Stimulated activated CD4-positive, alpha-beta T cell treated with anti-CD3 and anti-CD28 coated beads, Interleukin-2, amount 100 ng/mL, for 48 hours (primary cell): ENCODE measurements at places on chromosomes 2 and 18.
A peak's percentile ranks its signal among the peaks of the same experiment; 100 is the strongest.

DNA sequence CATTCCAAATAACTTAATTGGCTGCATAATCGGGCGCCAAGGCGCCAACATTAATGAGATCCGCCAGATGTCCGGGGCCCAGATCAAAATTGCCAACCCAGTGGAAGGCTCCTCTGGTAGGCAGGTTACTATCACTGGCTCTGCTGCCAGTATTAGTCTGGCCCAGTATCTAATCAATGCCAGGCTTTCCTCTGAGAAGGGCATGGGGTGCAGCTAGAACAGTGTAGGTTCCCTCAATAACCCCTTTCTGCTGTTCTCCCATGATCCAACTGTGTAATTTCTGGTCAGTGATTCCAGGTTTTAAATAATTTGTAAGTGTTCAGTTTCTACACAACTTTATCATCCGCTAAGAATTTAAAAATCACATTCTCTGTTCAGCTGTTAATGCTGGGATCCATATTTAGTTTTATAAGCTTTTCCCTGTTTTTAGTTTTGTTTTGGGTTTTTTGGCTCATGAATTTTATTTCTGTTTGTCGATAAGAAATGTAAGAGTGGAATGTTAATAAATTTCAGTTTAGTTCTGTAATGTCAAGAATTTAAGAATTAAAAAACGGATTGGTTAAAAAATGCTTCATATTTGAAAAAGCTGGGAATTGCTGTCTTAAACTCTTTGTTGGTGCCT lies 1.4 kb downstream of the PCBP1 start:
- no peak for DNase-seq

DNA sequence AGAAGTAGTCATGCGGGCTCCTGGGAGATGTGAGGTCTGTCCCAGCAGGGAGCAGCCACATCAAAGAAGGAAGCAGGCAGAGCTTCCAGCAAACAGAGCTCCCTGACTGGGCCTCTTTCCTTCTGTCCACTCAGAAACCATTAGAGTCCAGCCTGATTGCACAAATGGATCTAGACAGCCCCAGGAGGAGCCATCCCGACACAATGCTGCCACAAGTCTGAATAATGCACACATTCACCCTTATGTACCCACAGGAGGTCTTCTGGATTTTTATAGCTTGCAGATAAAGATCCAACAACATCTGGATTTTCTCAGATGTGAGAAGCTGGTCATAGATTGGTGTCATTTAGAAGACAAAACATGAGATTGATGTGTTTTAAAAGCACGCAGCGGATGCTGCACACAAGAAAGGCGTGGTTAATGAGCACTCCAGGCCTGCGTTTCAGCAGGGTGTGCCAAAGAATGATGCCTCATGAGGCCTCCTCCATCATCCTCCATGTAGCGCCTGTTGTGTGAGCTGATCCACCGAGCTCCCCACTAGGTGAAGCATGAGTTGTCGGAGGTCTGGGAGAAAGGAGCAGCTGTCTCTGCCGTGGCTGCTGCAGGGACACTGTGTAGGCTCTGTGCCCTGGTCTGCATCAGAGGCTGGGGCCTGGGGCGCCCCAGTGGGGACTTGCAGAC lies 60.6 kb downstream of the MTCL1 start:
- DNase-seq: no peak

GRCh38 chr18:50853863-50854271 lies 25.1 kb upstream of the ME2 start:
- no peak for DNase-seq

DNA sequence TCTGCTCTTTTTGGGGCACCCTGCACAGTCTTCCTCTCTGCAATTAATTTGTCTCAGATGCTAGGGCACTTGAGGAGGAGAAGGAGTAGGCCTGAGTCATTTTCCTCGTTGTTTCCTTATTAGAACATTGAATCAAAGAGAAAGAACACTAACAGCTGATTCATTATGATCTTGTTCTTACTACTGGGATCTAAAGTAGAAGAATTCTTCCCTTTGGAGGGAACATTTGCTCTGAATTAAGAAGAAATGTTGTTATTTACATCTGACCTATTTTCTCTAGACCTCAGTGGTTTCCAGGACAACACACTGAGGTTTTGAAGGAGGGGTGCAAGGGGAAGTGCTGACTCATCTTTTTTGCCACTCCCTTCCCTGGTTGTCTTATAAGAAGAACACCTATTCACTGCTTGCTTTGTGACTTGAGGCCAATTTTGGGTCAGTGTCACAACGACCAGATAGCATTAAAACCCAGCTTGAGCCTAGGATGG lies 24.3 kb upstream of the STAT1 start:
- DNase-seq: no peak

GRCh38 chr2:197498937-197499593 lies 575 bp downstream of the HSPD1 start:
- DNase-seq: peak; percentile 38

- no peak for DNase-seq
Observed at GRCh38 chr2:185130685-185131084, 532.4 kb downstream of the ZNF804A start.

GRCh38 chr2:24919506-24920097 lies 435 bp downstream of the ADCY3 start:
- DNase-seq: peak; percentile 23

DNA sequence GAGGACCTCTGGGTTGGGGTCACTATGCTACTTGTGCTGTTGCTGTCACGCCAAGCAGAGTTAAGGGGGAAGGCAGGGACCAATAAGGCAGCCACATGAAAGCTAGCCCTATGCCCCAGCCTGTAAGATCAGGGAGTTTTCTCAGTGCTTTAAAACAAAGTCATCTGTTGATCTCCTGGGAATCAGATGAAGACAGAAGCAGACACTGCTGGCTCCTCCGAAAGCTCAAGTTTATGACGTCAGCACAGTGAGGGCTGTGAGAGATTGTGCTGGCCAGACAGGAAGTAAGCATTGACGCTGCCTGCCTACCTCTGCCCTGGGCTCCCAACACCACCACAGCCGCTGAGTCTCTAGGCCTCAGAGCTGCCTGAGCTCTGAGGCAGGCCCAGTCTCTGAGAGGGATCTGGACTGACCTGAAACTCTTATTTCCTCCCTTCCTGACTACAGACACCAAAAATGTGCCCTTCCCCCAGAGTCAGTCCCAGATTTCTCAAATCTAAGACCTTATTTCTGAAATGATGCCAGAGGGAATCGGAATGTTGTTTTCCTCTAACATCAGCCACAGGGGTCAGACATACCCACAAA lies 118.1 kb upstream of the EPAS1 start:
- DNase-seq: peak; percentile 23

- no peak for DNase-seq
Observed at GRCh38 chr2:223644136-223644535, 42.0 kb upstream of the SCG2 start.

DNA sequence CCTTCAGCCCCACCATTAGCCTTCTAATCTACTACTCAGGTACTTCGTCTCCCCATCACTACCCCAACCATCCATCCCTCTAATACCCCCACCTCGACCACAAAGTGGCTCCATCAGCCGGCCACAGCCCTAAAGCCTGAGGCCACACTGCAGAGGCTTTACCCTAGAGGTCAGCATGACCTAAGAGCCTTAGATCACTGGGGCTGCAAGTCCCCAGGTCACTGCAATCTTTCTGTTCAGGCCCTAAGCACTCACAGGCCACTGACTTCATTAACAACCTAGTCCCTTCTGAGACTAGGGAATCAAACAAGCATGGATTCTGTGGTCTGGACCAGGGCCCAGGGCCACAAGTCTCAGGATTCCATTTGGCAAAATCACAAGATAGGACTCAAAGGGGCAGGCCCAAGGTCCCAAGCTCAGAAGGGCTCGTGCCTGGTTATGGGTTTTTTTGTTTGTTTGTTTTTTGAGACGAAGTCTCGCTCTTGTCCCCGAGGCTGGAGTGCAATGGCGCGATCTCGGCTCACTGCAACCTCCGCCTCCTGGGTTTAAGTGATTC lies 37.0 kb upstream of the PKDCC start:
- DNase-seq: no peak

- DNase-seq: no peak
Observed at GRCh38 chr18:43277164-43277600, at the start of gene SYT4. Gene SYT4, minus strand, starts transcription at chr18:43277490. Its CDS starts 209 bp downstream, at chr18:43277281.

DNA sequence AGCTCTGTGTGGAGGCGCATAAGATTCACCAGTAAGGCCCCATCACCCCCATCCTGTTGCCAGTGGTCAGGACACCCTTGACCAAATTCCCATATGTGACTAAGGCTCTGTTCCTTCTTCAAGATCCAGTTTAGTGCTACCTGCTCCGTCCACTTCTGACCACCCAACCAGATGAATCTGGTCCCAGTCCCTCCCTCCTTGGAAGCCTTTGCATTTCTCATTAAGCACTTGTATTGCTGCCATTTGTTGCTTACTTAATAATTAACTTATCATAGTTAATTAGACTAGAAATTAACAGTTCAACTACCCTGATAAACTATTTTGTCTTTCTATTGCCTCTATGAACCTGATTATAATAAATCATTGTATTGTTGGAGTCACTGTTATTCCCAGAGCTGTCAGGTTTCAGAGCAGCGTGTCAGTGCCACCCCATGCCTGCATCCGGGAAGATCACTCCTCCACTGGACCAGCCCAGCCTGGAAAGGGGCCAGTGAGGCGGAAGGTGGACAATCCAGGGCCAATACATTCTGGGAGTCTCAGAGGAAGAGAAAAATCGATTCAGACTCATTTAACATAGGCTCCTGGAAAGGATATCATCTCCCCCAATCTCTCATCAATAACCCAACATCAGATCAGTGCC lies 9.5 kb upstream of the NAT8 start:
- DNase-seq: no peak

DNA sequence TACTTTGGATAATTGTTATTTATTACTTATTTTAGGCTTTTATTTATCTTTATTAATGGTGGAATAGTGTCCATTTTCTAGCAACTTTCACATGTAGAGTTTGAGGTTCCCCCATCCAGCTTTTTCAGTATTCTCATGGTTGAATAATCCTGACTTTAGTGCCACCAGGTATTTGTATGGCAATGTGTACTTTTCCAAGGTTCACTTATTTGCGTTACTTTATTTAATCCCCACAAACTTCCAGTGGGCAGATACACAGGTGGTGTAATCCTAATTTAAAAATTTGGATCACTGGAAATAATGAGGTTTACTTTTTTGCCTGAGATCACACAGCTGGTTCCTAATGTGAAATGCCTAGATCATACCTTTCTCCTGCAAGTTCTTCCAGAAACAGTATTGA lies 30.5 kb downstream of the NAB1 start:
- DNase-seq: no peak

- no peak for DNase-seq
Observed at GRCh38 chr2:234587341-234588053, 90.6 kb upstream of the ARL4C start.

- no peak for DNase-seq
Observed at GRCh38 chr2:235988271-235989015, 179.7 kb downstream of the GBX2 start.

DNA sequence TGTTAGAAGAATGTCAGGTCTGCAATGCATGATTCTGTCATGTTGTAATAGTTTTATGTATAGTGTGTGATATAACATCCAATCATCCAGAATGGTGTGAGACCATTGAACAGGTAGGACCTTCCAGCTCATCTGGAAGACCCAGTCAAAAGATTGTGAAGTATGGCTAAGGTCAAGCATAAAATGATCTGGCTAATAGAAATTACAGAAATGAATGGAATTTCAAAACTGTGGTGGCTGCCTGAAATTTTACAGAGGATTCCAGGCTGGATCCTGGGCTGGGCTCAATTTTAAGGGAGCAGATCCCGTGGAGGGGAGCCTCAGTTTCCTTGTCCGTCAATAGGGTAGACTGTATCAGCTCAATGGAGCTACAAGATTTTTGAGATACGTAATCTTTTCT lies 39.1 kb downstream of the ACKR3 start:
- no peak for DNase-seq

DNA sequence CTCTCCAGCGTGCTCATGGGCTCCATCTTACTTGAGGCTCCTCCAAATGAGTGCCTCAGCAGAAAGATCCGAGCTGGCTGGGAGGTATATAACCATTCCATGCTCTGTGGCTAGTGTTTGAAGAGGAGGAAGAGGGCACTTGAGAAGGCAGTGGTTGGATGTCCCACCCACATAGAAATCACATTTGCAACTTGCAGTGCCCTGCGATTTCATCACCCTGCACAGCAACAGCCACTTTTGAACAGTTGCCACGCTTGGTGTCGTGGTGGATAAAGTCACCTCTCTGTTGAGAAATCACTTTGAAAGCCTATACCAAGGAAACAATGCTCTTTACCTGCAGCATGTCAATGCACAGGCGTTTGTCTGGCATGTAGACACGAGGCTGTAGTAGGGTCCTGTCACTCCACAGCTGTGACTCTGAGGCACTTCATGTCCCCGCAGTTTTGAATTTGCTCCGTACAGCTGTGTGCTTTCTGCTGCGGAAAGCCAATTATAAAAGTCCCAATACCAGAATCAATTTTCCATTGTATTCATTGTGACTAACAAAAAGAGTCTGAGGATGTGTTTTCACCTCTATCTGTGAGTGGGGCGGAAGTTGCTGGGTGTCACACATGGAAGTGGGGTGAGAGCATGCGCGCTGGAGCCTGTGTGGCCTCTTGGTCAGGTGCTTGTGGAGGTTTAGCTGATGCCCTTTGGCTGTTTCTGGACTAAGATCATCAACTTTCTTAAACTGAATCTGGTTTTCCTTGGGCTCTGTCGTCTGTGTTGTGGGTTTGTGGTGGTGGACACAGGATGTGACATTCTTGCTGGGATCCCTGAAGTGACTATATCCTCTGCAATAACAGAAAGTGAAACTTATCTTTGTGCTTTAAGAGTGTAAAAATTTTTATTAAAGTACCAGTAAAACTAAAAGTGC lies 2.8 kb downstream of the CNDP2 start:
- DNase-seq: peak; percentile 69

DNA sequence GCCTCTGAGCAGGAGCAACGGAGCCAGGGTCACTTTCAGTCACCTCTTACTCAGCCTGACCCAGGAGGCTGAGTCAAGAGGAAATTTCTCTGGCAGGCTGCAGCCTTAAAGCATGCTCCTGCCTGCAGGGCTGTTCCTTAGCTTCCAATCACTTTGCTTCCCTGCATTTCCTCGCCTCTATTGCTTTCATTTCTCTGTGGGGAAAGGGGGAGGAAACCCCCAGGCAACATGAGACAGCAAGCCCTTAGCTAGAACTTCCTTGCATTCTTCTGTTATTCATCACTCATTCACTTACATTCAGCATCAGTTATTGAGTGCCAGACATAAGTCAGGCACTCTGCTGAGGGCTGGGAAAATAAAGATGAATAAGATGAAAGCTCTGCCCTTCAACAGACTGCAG lies 13.0 kb downstream of the XDH start:
- DNase-seq: no peak

GRCh38 chr2:154437104-154437503 lies 261.4 kb upstream of the KCNJ3 start:
- DNase-seq: no peak

GRCh38 chr2:157439824-157440186 lies 4.1 kb downstream of the CYTIP start:
- no peak for DNase-seq

GRCh38 chr2:100196786-100197494 lies 54.5 kb upstream of the AFF3 start:
- no peak for DNase-seq

- DNase-seq: no peak
Observed at GRCh38 chr2:51812138-51812866, 780.4 kb upstream of the NRXN1 start.

DNA sequence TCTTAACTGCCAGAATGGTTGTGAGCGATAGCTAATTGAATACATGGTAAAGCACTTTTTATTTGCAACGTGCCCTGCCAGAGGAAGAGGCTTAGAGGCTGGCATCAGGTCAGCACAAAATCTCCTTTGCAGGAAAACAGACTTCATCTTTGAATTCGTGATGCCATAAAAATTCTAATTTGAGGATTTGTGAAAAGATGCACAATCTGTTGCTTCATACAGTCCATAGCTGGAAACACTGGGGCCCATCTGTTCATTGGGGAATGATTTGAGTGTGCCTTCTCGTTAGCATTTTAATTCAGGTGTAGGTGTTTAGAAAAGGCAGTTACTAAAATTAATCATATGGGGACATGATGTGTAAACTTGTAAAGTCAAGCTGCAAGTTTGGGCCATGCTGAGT lies 876.0 kb downstream of the SLC4A3 start:
- DNase-seq: no peak
